HuH-7 (cell line): ENCODE measurements at places on chromosomes 16 and 17.

DNA sequence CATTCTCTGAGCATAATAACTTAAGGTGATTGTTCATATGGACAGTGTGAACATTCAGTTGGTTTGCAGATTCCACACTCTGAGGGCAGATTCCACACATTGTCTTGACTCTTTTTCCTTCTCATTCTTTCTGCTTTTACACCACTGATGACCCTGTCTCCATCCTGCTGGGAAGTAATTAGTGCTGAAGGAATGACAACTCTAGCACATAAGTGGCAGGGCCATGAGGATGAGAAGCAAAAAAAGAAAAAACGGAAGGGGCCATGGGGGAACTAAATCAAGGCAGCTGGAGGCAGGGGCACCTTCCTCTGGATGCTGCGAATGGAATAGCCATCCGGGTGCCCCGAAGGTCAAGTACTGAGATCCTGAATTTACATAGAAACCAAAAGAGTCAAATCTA is 944.0 kb downstream of the KCNJ2 start:
- no peak for DNase-seq

GRCh38 chr16:87953308-87954215 is 2.3 kb downstream of the BANP start:
- no peak for DNase-seq

GRCh38 chr17:8223356-8224126 is 13.2 kb upstream of the AURKB start:
- no peak for DNase-seq

GRCh38 chr17:55730380-55730779 is 7.7 kb upstream of the TMEM100 start:
- no peak for DNase-seq

GRCh38 chr16:2751577-2752034 is 832 bp upstream of the SRRM2 start:
- DNase-seq = peak; percentile 94

DNA sequence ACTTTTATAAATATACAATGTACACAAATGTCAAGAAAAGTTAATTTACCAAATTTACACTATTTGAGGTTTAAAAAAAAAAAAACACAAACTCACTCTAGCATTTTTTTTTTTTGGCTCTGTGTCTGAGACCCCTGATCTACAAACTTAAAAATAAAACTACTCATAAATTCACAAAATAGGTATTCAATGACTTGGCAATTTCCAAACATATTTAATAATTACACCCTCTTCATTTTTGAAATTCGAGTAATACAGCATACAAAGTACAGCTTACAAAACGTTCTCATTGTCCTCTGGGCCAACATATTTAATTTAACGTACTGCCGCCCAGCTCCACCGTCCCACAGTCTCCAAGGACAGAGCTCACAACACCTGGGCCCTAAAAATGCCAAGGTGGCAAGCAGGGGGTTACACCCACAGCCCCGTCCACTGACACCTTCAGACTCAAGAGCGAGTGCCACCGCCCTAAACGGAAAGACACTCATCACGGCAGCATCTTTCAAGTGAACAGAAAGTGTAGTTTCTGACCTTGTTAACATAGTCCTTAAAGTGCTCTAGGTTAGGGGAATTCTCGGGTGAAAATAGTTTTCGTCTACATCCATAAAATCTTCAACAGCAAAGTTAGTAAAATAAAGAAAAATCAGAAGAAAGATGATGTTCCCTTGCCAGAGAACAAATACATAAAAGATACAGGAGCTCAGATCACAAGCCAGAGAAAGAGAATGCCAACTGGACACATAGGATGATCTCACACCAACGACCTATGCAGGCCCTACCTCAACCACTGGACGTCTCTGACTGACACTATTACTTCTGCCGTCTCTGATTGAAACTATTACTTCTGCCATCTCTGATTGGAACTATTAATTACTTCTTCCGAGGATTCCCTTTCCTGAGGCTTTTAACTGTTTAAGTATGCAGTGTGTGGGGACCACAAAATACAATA is 4.2 kb downstream of the ADCY9 start:
- DNase-seq = no peak

- DNase-seq = peak; percentile 79
Observed at GRCh38 chr17:67386965-67387551, 10.0 kb downstream of the PITPNC1 start.
